ENCODE measurements at places on chromosomes 7 and 10.

DNA sequence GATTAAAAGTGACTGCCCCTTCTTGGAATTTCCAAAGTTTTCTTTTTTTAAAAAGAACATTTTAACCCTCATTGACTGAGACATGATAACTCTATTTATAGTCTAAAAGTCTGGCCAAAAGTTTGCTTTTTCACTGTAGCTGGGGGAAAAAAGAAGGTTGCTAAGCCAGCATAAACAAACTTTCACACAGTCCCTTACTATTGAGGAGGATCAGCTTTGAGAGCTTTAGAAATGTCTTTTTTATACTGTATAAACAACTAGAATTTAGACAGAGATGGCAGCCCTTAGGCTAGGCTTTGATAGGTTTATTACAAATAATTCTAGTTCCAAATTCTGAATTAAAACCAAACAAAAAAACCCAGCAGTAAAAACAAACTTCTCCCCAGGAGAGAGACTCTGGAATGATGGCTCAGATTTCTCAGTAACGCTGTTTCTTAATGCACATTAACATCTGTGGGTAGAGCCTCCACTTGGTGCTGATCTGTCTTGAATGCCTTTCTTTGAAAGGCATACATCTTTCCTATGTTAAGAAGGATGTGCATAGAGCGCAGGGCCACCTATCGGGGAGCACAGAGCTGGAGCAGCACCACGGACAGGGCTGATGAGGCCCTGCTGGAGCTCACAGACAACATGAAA is 100.9 kb upstream of the PDLIM1 start:
- DNase-seq = no peak

DNA sequence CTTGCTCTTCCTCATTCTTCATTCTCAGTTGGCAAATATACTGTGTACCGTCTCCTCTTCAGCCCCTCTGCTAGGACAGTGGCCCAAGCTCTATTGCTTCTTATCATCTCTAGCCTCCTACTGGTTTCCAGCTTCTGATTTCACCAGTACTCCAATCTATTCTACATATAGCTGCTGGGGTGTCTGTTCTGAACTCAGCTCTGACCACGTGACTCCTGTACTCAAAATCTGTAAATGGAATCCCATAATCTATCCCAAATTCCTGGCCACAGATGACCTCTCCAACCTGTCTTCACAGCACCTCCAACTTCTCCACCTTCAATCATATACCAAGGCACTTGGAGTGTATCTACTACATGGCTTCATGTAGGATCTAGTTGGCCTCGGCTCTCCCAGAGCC is 152.9 kb downstream of the NRCAM start:
- no peak for DNase-seq

GRCh38 chr7:28002638-28003037 is 178.0 kb downstream of the JAZF1 start:
- DNase-seq = no peak

DNA sequence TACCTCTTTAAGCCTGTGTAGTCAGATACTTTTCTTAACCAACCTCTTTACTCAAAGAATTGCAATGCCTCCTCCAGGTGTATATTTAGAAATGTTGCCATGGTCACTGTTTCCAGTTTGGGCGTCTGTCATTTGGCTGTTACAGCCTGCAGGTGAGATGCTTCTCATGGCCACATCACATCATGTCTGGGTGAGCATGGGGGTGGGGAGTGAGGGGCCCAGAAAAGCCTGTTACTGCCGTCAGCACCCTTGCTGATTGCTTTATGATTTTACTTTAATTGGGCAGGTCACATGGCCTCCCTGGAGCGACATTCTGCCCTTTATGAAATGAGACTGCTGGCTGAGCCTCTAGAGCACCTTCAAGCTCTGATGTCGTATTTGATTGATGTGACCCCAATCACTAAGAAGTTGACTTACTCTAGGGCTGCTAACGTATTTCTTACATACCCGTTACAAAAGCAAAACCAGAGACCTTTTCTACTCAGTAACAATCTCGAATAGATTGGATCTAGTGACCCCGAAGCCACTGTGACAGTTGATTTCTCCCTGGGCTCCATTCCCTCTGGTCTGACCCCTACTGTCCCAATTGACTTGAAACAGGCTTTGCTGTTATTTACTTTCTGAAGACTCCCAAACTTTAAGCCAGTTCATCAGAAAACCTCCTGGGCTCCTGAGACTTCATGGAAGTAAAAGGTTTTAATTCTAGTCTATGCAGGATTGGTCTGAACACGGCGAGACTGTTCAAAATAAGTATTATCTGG is 60.7 kb downstream of the OTUD1 start:
- DNase-seq = no peak

DNA sequence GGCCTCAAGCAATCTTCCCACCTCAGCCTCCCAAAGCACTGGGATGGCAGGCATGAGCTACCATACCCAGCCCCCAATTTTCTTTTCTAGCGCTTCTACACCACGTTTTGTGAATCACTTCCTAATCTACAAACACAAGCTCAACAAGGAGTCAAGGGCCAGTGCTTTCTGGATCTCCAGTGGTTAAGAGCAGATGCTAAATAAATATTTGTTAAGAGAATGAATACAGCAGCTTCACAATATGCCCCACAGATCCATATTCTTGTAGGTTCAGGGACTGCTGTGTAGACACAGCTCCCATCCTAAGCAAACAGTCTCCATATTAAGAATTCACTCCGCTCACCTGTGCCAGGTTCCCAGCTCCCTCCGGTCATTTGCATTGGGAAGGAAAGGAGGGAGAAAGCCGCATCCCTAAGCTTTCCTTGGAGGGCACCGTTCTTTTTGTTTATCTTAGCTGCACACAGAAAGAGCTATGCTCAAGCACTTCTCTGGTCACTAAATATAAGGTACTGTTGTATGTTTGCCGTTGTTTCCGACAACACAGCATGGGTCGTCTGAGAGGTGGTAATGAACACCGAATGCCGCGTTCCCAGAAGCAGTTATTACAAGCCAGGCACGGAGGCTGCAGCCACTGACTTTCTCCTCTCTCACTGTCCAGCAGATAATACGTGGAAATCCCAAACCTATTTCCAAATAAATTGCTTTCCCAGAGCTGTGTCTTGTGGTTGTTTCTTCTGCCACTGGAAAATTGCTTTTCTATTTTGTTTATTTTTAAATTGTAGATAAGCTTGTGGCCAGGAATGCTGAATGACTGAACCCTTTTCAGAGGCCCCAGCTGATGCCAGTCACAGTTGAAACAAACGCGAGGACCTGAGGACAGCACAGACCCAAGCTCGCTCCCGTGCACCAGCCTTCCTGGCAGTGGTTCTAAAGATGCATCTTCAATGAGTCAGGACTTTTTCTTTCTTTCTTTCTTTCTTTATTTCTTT is 217.1 kb downstream of the PRPF18 start:
- DNase-seq = no peak

GRCh38 chr10:6141296-6142151 is 52.7 kb downstream of the RBM17 start:
- DNase-seq = no peak

- DNase-seq = no peak
Measured at GRCh38 chr7:77329466-77330168, 86.5 kb downstream of the GSAP start.

DNA sequence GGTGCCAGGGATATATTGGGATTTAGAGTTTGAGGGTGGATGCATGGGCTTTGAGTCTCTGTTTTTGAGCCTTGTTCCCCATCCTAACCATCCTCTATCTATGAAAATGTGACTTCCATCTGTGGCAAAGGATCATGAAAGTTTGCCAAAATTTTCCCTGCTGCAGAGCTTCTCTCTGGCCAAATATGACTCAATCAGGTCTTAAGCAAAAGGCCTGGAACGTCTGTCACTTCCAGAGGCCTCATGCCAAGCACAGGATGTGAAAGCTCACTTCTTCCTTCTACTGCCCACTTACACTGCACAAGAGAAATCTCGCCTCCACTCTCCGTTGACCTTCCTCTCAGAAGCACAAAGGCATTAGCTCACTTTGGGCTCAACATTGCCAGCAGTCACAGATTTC is 696.9 kb upstream of the NRP1 start:
- DNase-seq = no peak

DNA sequence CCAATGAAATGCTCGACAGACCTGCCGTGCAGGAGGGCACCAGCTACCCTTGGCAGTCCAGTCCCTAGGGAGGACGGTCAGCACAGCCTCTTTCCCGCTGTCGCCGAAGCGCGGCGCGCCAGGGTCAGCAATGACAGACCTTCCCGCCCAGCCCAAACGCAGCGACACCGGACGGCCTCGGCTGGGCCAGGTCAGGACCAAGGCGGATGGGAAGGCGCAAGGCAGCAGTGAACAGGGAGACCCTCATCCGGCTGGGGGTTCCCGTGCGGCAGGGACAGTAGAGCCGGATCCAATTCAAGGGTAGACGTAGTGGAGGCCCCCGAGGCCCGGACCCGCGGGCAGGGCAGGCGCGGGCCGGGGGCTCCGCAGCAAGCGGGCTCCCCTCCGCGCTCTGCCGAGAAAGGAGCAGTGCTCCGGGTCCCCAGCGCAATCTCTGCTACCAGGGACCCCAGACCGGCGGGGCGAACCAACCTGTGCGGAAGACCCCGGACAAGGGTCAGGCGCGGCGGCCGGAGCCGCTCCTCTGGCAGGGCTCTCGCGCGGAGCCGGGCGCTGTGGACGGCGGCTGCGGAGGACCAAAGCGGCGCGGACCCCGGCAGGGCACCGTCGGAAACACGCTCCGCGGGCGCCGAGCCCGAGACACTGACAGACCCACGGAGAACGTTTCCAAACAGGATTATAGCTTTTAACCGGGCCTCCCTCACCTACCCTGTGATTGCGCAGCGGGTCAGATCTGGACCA is at the start of gene SEC31B:
Gene SEC31B (minus strand): TSS at position 551 of the 741 bp plus-strand sequence. CDS start 2,909 bp downstream, outside the sequence.
- no peak for DNase-seq

GRCh38 chr10:83963446-83963845 is 175.9 kb upstream of the GHITM start:
- DNase-seq = no peak

GRCh38 chr10:21401196-21401595 is 124.3 kb downstream of the SKIDA1 start:
- DNase-seq = no peak

- no peak for DNase-seq
Measured at GRCh38 chr10:30792025-30792424, 162.5 kb upstream of the LYZL2 start.

DNA sequence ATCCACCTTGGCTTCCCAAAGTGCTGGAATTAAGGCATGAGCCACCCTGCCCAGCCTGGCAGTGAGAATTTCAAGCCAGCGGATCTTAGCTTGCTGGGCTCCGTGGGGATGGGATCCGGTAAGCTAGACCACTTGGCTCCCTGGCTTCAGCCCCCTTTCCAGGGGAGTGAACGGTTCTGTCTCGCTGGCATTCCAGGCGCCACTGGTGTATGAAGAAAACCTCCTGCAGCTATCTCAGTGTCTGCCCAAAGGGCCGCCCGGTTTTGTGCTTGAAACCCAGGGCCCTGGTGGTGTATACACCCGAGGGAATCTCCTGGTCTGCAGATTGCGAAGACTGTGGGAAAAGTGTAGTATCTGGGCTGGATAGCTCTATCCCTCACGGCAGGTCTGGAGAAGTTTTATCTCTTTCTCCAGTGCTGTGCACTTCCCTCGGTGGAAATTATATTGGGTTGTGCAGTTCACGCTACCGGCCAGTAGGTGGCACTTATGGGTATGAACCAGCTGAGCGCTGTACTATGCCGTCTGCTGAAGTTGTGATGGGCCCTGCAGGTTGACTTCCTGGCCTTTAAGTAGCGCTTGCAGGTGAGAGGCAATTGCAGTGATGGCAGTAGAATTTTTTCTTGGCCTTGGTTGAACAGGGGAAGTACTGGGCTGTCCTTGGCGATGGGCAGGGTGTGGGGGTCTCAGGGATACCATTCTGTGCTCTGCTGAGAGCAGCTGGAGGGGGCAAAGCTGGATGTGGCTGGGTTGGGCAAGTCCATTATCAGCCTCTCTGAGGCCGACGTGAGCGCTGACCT is 138.0 kb upstream of the MTPN start:
- DNase-seq = no peak

DNA sequence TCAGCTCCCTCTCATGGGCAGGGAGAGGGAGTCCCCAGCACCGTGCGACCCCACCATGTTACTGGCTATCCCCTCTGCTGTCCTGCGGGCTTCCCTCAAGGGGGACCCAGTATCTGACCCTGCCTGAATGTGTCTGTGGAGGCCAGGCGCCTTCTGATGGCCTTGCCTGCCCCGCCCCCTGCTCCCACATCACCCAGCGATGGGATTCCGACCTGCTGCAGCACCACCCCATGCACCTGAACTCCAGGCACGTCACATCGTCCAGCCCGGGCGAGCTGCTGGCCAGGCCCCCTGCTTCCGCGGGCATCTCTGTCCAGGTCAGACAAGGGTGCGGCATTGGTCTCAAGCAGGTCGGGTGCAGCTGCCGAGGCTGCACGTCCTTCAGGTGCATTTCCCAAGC is 19.0 kb downstream of the LRRC27 start:
- DNase-seq = no peak

DNA sequence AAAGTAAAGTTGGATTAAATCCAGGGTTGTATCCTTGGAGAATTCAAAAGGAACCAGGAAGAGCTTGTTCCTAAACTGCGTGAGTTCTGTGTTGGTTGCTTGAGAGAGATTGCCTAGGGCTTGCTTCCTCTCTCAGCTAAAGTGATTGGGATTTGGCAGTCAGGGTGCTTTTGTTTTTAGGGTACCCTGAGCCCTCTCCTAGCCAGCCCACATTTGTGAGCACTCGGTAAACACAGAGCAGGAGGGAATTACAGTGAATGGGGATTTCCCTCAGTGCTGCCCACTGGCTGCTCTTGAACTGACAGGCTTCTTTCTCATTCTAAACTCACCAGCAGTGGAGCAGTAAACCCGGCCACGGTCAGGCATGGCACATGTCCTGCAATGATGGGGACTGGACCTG is 146.9 kb downstream of the TPST1 start:
- no peak for DNase-seq

DNA sequence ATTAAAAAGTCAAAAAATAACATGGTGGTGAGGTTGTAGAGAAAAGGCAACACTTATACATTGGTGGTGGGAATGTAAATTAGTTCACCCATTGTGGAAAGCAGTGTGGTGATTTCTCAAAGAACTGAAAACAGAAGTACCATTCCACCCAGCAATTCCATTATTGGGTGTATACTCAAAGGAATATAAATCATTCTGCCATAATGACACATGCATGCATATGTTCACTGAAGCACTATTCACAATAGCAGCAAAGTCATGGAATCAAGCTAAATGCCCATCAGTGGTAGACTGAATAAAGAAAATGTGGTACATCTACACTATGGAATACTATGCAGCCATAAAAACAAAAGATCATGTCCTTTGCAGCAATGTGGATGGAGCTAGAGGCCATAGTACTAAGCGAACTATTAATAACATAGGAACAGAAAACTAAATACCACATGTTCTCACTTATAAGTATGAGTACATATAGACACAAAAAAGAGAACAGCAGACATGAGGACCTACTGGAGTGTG is 66.1 kb upstream of the MKLN1 start:
- DNase-seq = no peak
